ENCODE measurements at places on chromosomes 4 and X.

GRCh38 chr4:15729910-15730533 lies 27.2 kb downstream of the BST1 start:
- DNase-seq: no peak

GRCh38 chr4:21544415-21544814 lies 404.2 kb downstream of the KCNIP4 start:
- DNase-seq: no peak

- DNase-seq: no peak
Measured at GRCh38 chr4:158112611-158113010, 60.2 kb downstream of the GASK1B start.

GRCh38 chr4:185955826-185956543 lies 113.0 kb upstream of the TLR3 start:
- no peak for DNase-seq

DNA sequence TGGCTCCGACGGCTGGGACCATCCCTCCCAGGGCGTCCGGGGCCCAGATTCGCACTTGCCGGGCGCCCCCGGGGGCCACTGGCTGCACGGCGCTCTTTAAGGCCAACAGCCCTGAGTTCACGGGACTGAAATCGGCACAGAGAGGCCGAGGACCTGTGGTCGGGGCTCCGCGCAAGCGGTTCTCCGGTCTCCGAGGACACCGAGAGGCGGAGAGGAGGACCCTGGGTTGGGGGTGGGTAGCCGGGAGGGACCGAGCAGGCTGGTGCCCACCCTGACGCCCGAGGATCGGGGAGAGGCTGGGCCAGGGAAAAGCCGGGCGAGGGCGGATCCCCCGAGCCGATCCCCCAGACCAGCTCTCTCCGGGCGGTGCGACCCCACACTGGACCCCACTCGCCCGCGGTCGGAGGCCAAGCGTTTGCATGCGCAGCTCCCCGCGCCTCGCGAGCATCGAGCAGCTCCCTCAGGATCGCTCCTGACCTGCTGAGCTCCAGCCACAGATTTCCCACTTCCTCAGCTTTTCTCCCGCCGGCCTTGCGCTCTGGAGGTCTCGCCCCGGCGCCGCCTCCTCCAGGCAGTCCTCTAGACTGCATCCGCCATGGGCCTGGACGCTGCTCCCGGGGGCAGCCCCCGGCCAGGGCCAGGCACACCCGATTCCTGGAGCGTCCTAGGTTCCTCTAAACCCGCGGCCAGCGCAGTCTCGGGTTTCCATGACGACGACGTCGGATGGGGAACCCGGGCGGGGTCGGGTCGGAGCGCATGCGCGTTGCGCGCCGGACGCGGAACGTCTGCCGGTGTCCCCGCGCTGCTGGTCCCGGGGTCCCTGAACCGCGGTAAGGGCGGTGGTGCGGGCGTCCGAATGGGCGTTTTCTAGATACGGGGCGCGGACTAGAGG lies 17.6 kb upstream of the NAT8L start:
- peak; percentile 23 for DNase-seq

DNA sequence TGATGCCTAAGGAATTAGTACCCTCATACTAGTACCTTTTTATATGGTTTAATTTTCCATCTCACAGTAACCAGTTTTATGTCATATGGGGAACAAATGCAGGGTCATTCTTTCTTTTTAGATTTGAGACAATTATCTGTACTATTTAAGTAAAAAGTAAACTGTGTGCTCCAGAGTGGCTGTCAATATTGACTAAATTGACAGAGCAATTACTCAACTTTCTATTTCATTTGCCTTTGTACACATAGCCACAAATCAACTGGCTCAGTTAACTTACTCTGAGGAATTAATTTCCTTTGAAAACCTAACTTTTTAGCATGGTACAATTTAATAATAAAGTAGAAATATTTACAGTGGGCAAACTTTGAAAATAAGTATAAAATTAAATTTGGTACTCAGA lies 28.5 kb upstream of the TEX13C start:
- DNase-seq: no peak

All from NCI-H1436 treated with DMSO at 0.1 percent for 48 hours (cell line).